D341Med (cell line): ENCODE measurements at places on chromosomes 3 and 15.

DNA sequence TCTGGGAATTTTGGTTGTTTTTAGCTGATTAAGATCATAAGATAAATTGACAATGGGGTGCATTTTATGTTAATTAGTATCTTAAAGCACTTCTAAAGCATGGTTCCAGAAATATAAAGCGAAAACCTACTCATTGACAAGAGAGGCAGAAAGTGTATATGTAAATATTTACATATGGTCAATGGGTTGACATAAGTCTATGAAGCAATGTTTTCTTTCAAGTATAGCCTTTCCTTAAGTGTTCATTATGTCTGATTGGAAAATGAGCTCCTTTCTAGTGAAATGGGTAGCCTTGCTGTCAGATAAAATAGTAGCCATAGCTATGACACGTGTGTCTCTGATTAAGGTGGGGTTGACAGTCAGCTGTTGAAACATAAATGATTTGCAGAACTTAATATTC is 365.2 kb upstream of the AGTR1 start:
- DNase-seq = no peak

DNA sequence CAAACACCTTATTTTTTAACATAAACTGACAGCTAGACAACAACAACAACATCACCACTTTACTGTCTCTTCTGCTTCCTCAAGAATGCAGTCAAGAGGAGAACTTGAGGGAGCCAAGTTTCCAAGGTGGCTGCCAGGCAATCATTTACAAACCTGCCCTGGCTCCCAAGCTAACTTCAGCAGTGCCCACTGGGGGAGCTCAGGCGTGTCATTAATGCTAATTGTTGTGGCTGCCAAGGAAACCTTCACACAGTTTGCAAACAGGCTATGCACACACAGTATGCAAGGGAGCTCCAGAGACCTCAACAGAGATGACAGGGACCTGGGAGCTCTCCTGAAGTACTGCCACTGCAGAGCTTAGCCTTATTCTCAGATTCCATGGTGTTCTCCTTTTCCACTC is 2.1 kb downstream of the DZIP1L start:
- peak; percentile 49 for DNase-seq

- no peak for DNase-seq
These were observed 66.0 kb downstream of the CGNL1 start for GRCh38 chr15:57442335-57442734.

GRCh38 chr3:98812851-98813374 is 49.8 kb downstream of the ST3GAL6 start:
- DNase-seq = peak; percentile 40

DNA sequence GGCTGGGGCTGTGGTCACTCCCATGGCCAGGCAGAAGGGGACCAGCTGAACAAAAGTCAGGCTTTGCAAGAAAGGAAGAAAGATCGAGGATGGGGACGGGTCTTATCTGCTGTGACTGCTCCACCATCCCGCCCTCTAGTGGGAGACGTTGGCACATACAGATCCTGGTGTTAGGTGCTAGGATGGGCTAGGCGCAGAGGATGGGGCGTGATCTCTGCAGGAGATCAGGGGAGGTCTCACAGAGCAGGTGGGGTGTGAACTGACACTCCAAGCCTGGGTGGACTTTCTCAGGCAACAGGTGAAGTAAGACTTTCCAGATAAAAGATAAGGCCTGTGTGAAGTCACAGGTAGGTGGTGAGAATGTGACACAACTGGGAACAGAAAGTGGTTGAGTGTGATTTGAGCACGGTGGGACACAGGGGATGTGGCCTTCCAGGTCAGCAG is 141.9 kb upstream of the SMAD3 start:
- DNase-seq = peak; percentile 62

DNA sequence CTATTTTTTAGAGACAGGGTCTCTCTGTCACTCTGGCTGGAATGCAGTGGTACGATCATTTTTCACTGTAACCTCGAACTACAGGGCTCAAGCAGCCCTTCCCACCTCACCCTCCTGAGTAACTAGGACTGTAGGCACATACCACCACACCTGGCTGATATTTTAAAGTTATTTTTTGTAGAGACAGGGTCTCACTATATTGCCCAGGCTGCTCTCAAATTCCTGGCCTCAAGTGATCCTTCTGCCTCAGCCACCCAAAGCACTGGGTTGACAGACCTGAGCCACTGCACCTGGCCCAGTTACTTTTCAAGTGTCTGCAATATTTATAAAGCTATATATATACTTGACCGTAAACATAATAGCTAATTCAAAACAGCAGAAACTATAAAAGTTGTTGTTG is 75.0 kb downstream of the PIAS1 start:
- no peak for DNase-seq

GRCh38 chr3:14273901-14274611 is 95.4 kb downstream of the LSM3 start:
- DNase-seq = no peak

GRCh38 chr15:95994418-95994817 is 336.1 kb upstream of the NR2F2 start:
- no peak for DNase-seq

DNA sequence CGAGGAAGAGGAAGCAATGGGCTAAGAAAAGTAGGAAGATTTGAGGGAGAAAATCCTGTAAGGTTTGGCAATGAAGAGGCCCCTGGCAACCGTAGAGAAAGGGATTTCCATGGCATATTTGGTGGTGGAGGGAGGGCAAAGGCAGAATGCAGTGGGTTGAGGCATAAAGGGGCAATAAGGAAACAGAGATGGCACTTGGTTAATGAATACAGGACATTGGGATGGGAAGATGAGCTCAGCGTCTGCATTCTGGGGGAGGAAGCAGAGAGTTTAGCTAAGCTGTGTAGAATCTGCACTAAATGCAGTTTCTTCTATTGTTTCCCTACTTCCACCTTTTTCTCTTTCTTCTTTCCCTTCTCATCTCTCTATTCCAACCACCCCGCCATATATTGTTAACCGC is 83.6 kb downstream of the LRTM1 start:
- DNase-seq = no peak

GRCh38 chr3:66488492-66488891 is 12.3 kb downstream of the LRIG1 start:
- DNase-seq = no peak

DNA sequence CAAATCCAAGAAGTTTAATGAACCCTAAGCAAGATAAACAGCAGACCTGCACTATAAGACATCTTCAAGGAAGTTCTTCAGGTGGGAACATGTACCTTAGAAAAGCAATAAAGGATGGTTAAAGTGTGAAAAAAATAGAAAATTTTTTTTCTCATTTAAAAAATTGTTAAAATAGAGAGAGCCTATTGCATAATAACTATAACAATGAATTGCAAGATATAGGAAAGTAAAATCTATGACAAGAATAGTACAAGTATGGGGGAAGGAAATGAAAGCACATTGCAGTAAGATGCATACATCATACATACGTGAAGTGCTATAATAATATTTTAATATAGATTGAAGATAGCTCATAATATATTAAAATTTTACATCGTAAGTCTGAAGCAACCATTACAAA is 310.1 kb upstream of the KCNMB2 start:
- DNase-seq = no peak

GRCh38 chr15:28018291-28019044 is 80.6 kb downstream of the OCA2 start:
- DNase-seq = peak; percentile 12

GRCh38 chr3:65647369-65647768 is 391.3 kb downstream of the MAGI1 start:
- DNase-seq = no peak

GRCh38 chr15:101795455-101795854 is 7.9 kb upstream of the OR4F6 start:
- no peak for DNase-seq

DNA sequence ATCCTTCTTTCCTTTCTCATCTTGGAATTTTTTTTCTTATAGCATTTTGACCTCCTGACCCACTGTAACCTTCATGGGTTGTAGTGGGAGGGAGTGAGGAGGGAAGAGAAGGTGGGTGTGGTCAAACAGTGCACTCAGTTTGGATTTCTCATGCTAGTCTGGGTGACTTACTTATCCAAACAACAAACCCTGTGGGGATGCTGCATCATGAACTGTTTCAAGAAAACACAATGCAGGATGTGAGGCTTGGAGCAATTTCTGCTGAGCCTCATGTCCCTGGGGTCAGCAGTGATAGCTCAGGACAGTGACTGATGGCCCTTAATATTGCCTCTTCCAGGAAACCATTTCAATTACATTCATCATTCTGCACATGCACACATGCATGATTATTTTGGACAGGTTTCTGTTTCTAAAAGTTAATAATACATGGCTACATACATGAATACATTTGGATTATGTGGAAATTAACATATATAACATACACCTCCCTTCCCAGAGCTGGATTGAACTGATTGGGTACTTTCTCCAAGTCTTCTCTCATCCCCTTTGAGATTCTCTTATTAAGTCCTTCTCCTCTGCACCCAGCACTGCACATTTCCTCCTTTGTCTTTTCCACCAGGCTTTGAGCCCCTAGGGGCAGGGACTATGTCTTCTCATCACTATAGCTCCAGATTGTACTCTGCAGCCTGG is 61.2 kb downstream of the ADAMTSL3 start:
- DNase-seq = no peak

- no peak for DNase-seq
These were observed 12.8 kb downstream of the PCSK6 start for GRCh38 chr15:101476756-101477155.

GRCh38 chr15:76065245-76065644 is 5.5 kb downstream of the TMEM266 start:
- no peak for DNase-seq

GRCh38 chr15:38127306-38127771 is 125.3 kb upstream of the SPRED1 start:
- DNase-seq = no peak

- no peak for DNase-seq
These were observed 48.9 kb downstream of the CYP11A1 start for GRCh38 chr15:74318376-74319137.

DNA sequence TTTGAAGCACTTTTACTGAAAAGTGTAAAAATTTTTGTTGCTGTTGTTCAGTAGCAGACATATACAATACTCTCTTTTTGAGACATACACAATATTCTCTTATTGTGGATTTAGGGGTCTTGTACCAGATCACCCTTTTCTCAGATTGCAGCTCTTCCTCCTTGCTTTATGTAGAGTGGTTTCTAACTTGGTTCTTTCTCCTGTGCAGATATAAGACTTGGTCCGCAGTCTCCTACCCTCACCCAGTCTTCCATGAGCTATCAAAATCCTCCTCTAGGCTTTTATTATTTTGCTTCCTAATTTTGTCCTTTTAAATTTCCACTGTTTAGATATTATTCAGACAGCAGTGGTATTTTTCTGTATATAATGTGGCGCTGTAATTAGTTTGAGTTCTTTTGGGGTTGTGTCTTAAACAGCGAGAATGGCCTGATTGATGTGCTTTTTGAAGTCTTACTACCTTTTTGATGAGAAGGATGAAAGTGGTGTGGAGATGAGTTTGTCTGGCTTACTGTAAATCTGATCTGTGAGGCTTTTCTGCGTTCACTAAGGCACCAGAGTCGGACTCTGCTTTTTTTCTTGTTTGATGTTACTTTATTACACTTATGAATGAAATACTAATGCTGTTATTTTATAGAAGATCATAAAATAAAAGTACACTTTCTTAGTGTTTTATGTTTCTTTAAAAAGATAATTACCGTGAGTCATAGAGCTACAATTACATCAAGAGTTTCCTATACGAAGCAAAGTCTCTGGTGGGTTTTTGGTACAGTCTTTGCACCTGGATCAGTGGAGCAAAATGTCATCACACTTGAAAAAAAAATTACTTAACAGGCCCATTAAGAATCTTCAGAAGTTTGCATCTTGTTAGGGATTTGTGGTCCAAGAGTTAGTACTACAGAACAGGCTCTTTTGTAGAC is 27.8 kb downstream of the FNDC3B start:
- DNase-seq = no peak

DNA sequence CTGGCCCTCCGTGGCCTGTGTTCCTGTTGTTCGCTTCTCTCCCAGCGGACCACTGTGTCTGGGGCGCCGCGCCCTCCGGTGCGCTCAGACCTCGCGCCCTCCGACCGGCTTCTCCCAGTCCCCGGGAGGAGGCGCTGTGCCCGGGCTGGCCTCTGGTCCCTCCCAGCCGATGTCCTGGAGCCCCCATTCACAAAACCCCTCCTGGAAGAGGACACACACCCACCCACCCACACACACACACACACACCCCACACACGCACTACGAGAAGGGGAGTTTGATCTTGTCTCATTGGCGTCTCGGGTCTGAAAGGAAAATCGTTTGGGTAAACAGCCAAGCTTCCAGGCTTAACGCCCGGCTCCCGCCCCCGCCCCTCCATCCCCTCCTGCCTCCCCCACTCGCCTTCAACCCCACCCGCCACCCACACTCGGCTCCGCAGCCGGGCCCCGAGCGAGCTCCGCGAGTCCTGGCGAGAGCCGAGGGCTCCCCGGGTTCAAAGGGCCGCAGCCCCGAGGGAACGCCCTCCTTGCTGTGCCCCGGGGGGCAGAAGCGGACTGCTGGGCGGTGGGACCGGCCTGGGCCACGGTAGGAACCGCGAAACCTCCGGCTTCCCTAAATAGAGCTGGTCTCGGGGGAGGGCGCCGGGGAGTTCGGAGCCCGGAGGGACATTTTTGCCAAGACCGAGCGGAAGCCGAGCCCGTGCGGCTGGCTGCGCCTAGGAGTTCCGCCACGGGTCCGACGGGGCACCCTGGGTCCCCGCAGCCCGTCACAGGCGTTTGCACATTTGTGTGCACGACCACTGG is 23.6 kb downstream of the NR2F2 start:
- peak; percentile 63 for DNase-seq

DNA sequence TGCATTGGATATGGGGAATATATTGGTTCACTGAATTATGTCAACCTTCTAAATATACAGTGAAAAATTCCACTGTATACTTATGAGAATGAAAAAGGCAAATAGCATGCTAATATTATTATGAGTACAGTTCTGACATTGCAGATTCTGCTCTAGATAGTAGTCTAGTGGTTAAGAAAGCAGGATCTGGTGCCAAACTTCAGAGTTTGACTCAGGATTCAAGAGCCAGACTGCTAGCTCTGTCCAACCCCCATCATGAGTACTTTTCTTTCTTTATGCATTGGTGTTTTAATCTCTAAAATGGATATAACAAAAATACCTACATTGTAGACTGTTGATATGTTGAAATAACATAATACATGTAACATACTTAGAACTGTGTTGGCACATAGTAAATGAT is 57.3 kb upstream of the PLSCR4 start:
- DNase-seq = no peak

GRCh38 chr3:15551902-15552301 is 30.4 kb upstream of the COLQ start:
- DNase-seq = no peak

DNA sequence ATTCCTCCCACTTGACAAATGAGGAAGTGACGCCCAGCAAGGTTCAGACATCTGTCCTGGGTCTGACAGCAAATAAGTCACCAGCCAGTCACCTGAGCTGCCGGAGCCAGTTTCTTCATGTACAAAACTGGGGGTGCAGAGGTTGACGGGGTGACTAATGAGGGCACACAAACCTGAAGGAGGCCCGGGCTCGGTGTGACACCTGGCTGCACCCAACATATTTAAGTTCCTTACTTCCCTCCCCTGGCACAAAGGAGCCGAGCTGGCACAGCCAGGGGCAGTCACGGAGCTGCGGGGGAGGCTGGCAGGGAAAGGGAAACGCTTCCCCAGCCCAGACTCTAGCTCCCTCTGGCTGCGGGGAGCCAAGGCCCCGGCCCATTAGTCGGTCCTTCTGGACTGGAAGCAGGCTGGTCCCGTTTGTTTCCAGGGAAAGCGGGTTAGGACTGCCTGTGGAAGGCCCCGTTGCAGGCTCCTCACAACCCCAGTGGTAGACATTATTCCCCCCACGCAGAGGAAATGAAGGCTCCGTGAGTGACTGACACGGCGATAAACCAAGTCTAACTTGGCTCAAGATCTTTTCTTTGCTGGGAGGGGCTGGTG is 2.3 kb downstream of the FBXL22 start:
- DNase-seq = peak; percentile 77

- no peak for DNase-seq
These were observed 48.2 kb upstream of the GATA2 start for GRCh38 chr3:128541246-128541645.
